Left renal cortex interstitium (tissue), 4 donors: ENCODE measurements at places on chromosomes 5 and 9.

- no peak for DNase-seq
Observed at GRCh38 chr5:134648425-134649162, at the start of gene SEC24A. Gene SEC24A, plus strand, starts transcription at chr5:134648785. Its CDS starts 292 bp downstream, at chr5:134649077.

- no peak for DNase-seq
Observed at GRCh38 chr5:132867046-132867451, 607 bp downstream of the UQCRQ start.

DNA sequence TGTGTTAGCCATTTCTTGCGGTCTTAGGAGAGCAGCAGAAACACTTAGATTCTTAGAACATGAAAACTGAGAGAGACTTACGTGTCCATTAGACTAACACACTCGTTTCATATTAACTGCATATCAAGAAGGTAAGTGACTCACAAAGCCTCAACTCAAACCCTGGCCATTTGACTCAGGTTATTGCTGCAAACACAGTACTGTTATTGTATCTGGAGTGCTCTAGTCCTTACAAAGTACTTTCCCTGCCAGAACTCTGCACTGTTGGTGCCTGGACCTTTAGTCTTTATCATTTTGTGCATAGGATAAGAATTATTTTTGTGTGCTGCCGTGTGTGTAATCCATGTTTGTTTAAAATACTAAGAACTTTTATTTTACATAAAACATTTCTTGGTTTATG lies 155.7 kb downstream of the FBXL7 start:
- no peak for DNase-seq

DNA sequence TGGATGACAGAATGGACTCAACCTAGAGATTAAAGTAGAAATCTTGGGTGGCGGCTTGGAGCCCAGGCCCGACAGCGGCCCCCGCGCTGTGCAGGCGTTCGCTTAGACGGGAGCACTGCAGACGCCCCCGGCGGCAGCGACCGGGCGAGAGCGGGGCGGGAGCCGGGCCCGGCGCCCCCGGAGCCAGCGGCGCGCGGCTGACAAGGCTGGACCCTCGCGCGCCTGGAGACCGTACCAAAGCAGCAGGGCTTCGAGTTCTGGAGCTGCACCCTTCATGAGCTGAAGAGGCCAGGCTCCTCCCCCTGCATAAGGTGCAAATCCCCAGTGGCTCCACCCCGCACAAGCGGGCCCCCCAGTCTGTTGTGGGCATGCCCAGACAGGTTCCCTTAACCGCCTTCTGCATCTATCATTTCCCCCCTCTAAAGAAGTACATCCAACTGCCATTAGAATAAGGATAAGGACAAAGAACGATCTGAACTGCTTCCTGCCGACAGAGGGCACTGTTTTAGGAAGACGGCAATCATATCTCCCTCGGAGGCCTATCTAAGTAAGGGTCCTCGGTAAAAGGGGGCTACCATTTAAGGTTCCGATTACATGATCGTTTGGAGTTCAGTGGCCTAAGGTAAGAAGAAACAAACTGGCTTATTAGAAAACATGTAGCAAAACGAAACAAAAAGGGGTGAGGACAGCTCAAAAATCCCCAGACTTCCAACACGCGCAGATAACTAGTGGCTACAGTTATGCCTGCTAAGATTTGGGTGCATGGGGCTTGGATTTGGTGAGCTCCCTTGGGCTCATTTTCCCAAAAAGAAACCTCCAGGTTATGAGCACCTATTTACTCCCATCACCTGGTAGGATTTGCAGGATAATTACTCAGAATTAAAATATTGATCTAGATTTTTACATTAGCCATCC lies 66.3 kb downstream of the RGMB start:
- DNase-seq, result no peak

DNA sequence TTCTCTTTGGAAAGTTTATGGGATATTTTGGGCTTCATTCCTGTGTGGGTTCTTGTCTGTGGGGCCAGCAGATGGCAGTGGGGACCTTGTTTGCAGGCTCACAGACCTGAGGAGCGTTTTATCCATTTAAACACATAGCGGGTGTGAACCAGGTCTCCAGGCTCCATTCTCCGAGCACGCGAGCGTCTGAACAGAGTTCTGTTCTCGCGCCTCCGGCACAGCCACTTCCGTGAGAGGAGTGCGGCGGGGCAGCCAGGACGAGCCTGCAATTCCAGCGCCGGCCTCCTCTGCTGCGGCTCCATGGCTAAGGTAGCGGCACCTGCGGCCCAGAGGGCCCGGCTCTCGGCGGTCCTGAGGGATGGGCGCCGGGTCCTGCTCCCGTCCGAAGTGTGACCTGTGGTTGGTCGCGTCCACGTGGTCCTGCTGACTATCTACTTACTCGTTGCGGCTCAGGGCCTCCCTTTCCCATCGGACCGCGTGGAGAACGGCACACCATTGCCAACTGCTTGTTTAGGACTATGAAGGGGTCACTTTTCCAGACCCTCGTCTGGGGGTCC lies 7.3 kb downstream of the NRARP start:
- DNase-seq, result no peak

DNA sequence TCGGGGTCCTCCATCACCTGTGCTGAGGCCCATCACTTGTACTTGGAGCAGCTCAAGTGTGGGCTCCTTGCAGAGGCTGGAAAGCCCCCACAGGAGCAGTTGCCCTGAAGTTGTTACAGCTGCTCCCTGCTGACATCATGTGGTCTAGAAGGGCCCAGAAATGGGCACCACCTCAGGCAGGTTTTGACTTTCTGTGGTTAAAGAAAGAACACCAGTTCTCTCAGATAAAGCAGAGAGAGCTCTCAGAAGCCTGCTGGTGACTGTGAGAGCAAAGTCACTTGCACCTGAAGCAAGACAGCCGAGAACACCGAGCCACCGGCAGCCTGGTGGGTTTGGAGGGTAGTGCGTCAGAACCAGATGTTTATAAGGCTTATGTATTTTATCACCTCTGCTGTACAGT lies 70.4 kb downstream of the MVB12B start:
- DNase-seq, result no peak

- DNase-seq, result no peak
Observed at GRCh38 chr9:131630205-131630831, 85.0 kb downstream of the PRRT1B start.

DNA sequence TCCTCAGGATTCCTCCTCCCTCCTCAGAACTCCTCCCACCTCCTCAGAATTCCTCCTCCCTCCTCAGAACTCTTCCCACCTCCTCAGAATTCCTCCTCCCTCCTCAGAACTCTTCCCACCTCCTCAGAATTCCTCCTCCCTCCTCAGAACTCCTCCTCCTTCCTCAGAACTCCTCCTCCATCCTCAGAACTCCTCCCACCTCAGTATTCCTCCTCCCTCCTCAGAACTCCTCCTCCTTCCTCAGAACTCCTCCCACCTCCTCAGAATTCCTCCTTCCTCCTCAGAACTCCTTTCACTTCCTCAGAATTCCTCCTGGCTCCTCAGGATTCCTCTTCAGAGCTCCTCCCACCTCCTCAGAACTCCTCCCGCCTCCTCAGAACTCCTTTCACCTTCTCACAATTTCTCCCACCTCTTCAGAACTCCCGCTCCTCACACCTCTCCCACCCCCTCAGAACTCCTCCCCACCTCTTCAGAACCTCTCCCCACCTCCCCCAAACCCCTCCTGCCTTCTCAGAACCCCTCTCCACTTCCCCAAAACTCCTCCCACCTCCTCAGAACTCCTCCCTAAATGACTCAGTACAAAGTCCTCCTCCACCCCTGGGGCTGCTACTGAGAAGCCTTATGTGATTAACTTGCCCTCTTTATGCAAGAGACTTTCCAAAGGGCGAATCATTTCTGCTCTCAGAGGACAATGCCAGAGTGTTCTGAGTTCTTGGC lies 23.2 kb downstream of the SLC46A2 start:
- DNase-seq, result no peak

GRCh38 chr9:86669422-86669821 lies 277.9 kb downstream of the GAS1 start:
- no peak for DNase-seq

DNA sequence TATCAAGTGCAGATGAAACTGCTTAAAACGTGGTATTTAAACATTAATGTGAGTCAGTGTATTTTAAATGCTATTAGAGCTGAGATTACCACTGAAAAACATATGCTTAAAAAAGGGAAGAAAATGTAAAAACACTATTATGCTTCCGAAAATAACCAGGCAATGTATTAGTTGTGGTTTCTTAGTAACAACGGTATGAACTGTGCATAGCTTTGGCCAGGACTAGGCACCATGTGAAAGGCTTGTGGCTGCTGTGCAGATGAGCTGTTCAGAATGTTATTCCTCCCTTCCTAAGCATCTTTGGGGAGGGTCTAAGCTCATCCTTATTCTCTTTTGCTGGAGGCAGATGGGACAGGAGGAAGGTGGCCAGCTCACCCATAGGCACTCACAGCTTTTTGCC lies 84.9 kb downstream of the NTRK2 start:
- DNase-seq, result no peak

GRCh38 chr5:23468658-23469057 lies 38.8 kb upstream of the PRDM9 start:
- DNase-seq, result no peak

- DNase-seq, result no peak
Observed at GRCh38 chr5:153919161-153919560, 119.5 kb downstream of the FAM114A2 start.

DNA sequence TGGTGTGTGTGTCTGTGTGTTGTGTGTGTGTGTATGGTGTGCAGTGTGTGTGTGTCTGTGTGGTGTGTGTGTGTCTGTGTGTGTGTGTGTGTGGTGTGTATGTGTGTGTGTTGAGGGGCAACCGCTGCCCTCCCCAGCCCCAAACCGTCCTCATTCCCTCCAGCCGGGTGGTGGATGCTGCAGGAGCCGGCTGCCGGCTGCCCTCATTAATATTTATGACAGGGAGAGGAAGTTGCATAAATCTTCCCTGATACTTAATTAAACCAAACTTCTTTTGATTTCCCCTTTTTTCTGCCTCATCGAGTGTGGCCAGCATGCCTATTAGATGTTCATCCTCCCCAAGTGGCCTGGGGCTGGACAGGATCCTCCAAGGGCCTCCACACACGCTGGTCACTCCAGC lies 121.4 kb upstream of the MVB12B start:
- DNase-seq, result no peak

DNA sequence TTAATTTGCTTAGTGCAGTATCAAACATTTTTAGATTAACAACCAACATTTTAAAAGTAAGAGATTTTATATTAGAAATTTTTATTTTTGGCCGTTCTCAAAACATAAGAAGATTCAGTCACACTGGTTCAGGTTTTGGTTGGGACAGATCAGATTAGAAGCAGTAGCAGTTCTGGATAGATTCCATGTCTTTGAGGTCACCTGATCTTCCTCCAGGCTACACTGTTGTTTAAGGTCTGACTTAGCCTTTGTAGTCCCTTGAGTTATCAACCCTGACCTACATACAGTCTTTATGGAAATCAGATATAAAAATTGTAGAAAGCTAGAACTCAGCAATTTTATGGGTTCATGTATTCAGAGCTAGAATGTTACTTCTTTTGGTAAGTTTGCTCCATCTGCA lies 910.0 kb upstream of the WWC1 start:
- DNase-seq, result no peak

DNA sequence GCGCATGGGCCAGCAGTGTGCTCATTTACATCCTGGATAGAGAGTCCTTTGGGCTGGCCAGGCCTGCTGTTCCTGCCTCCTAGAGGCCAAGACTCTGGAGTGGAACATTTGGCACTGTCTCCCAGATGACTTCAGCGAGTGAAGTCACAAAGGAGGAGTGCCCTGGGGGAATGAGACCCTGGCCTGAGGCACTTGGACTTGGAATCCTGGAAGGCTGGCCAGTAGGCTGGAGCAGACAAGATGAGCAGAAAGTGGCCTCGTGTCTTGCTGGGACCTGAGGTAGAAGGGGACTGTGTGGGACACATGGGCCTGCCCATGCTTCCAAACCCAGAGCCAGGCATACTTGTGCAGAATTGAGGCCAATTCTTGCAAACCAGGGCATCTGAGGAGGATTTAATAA lies at the start of gene TSSK1B:
Gene TSSK1B, minus strand, starts transcription at position 101 of the 400 bp plus-strand sequence. CDS start 150 bp downstream, outside the sequence.
- DNase-seq, result no peak

- DNase-seq, result no peak
Observed at GRCh38 chr5:140677947-140678346, 4.6 kb upstream of the DND1 start.

DNA sequence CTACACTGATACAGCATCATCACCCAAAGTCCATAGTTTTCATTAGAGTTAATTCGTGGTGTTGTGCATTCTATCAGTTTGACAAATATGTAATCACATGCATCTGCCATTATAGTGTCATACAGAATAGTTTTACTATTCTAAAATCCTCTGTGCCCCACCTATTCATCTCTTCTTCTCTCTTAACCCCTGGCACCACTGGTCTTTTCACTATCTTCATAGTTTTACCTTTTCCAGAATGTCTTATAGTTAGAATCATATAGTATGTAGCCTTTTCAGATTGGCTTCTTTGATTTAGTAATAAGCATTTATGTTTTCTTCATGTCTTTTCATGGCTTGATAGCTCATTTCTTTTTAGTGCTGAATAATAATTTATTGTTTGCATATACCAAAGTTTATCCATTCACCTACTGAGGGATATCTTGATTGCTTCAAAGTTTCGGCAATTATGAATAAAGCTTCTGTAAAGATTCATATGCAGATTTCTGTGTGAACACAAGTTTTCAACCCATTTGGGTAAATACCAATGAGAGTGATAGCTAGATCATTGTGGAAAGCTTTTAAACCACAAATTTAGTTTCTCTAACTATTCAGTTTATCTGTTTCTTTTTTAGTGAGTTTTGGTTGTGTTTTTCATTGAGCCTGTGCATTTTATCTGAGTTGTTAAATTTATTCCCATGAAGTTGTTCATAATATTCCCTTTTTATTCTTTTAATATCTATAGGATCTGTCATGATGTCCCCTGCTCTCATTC lies 84.9 kb downstream of the RALGPS1 start:
- no peak for DNase-seq

GRCh38 chr9:110198357-110198756 lies 9.6 kb downstream of the C9orf152 start:
- no peak for DNase-seq

DNA sequence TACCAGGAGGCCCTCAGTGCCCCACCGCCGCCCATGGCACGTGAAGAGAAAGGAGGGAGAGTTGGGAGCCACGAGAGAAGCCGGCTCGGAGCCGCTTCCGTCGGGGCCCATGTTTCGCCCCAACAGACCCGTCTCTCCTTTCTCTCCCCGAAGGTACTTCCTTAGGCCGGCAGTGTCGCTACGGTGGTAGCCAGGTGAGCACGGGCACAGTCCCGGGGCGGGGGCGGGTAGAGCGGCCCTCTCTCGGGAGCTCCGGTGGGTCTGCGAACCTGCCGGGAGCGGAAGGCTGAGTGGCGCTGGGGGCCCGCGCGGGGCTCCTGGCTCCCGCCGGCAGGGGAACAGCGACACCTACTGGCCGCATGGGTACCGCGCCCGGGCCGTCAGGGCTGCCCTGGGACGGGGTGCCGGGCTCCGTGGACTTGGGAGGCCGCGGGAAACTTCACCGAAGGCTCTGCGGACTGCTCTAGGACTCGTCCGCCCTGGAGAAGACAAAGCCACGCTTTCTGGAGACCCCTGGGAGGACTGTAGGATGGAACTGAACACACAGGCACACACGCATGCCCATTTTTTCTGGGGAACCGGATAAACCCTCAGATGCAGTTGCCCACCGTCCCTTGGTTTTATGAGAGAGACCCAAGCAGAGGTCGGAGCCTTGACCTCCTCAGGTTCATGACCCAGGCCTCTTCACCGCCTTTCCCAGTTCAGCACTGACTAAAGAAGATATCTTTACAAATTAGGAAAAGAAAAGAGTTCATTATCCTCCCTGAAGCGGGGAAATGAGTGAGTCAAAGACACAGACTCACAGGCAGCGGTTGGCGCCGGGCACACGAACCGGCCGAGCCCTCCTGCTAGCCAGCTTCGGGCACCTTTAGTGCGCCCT lies 202.5 kb downstream of the MEF2C start:
- DNase-seq, result no peak

- DNase-seq, result no peak
Observed at GRCh38 chr5:407801-408268, 35.1 kb upstream of the EXOC3 start.
